Activated CD4-positive, alpha-beta T cell treated with anti-CD3 and anti-CD28 coated beads, Interleukin-2, amount 10 ng/mL, durations not matched to agents 24 days and 14 days (primary cell): ENCODE measurements at places on chromosomes 5 and 9. TPM values are rescaled to one million over a fixed set of nuclear protein-coding genes. Genes with fewer than 3 reads are reported as not detected.

- no peak for DNase-seq
These were observed 86.7 kb upstream of the FER start for GRCh38 chr5:108661024-108661423.

- no peak for DNase-seq
These were observed 182.4 kb downstream of the CCDC171 start for GRCh38 chr9:15735083-15735857.

GRCh38 chr5:34012791-34013190 is 4.9 kb upstream of the AMACR start:
- peak; percentile 38 for DNase-seq

DNA sequence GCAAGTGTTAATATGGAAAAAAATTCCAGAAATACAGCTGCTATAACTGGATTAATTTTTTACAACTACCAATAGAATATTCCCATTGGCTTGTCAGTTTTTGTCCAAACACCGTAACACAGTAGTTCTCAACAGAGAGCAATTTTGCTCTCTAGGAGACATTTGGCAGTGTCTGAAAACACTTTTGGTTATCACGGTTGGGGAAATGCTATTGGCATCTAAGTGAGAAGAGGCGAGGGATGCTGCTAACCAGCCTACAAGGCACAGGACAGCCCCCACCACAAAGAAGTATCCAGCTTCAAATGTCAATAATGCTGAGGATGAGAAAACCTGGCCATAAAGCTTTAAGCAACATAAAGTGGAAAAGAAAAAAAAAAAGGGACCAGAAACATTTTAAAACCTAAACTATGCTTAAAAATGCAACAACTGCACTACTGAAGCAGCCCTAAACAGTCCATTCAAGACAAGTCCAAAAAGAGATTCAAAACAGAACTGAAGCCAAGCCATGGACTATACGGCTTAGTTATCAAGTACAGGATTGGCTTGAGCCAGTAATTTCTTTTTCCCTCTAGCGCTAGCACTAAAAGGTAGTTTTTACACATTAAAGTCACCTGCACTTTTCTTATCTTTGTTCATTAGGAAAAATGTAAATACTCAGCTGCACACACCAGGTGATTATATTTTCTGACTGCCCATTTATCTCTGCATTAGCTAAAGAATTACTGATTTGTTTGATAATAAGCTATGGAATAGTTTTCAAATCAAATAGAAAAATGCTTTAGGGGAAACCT is 83.9 kb downstream of the NR3C1 start:
- no peak for DNase-seq

DNA sequence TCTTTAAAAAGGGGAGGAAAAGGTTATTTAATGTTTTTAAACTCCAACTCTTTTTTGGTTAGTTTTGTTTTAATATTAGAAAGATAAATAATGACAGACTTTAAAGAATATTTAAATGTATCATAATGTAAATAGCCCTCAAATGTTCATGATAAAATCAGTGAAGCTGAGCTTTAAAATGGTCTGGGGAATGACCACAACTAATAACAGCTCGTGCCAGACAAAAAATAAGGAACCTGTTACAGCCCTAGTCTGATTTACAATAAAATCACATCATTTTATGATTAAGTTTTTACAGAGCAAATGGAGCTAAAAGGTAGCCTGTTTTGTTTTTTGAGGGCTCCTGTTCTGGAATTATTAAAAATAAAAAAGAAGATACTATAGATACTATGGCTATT is 46.1 kb downstream of the VCAN start:
- no peak for DNase-seq

DNA sequence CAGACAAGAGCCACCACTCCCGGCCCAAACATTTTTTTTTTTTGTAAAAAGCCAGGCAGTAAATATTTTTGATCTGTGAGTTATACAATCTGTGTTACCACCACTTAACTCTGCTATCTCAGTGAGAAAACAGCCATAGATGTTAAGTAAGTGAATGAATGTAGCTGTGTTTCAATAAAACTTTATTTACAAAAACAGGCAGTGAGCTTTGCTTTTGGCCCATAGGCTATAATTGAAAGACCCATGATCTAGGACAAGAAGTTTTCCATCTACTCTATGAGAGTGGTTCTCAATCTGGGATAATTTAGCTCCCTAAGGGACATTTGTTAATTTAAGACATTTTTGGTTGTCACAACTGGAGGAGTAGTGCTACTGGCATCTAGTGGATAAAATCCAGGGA is 91.0 kb downstream of the TMC1 start:
- no peak for DNase-seq

- DNase-seq, result no peak
These were observed 107.3 kb upstream of the APC start for GRCh38 chr5:112630246-112631009.

The SPRY4 gene
- total RNA-seq, result 1.4 and 1.5 TPM in 2 replicates

The RORB gene
- total RNA-seq, result 0.02 and 0.05 TPM in 2 replicates
